ENCODE measurements at places on chromosomes 7 and 10.

GRCh38 chr10:122853665-122854313 is 8.1 kb upstream of the CUZD1 start:
- no peak for DNase-seq

GRCh38 chr7:37119296-37119860 is 329.3 kb downstream of the ELMO1 start:
- no peak for DNase-seq

GRCh38 chr10:7672341-7673134 is 5.8 kb upstream of the ITIH5 start:
- DNase-seq, result no peak

DNA sequence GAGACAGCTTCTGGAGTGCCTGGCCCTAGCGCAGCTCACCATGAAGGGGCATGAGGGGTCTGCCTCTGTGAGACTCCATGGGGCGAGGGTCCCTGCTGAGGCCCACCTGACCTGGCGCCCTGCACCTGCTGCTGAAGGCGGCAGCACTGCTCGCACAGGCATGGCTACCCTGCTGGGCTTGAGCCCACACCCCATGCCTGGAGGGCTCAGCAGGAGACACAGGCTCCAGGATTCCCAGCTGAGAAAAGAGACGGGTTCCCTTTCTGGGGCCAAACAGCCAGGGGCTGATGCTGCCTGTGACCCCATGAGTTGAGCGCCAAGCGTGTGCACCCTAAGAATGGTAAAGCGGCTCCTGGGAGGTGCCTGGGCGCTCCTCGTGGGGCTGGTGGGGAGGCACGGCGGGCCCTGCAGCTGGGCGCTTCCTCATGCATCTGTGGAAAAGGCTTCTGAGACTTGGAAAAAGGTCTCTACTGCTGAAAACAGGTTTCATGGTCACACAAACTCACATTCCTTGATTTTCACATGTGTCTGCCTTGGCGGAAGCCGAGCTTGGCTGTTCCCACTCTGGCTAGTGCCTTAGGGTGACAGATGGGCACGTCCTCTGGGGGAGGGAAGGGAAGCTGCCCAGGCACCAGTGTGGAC is 233.4 kb downstream of the ZMYND11 start:
- no peak for DNase-seq

DNA sequence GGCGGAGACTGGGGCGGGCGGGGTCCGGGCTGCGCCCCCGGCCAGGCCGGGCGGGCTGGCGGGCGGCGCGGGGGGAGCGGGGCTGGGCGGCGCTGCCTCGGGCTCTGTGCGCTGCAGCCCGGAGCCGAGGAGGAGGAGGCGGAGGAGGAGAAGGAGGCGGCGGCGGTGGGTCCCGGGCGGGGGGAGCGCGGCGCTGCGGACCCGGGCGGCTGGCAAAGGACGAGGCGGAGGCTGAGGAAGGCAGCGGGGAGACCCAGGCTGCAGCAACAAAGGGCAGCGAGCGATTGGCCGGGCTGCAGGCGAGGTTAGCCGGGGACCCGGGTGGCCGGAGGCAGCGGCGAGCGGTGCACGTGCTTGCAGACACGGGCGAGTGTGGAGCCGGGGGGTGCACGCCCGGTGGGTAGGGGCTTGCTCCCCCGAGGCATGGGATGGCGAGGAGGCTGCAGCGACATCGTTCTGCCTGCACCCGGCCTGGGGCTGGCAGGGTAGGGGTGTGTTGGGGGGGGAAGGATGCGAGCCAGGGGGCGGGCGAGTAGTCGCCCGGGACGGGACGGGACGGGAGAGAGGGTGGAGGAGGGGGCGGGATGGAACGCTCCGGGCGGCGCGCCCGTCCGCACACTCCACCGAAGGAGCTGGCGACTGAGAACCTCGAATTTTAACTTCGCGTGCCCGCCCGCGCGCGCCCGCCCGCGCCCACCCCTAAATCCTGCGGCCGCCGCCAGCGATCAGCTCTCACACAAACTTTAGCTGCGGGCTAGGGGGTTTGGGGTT is 844 bp upstream of the KAT6B start:
- peak; percentile 63 for DNase-seq

DNA sequence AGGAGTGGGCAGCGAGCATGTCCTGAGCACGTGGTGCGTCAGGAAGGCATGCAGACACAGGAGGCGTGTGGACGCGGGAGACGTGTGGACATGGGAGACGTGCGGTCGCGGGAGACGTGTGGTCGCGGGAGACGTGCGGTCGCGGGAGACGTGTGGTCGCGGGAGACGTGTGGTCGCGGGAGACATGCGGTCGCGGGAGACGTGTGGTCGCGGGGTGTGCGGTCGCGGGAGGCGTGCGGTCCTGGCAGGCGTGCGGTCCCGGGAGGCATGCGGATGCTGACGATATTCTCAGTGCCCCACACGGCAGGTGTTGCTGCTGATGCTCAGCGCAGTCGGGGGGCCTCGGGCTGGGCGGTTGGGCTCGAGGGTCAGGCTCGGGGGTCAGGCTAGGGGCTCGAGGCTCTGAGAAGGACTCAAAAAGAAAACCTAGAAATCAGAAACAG is 94.2 kb downstream of the NKX6-2 start:
- DNase-seq, result no peak

GRCh38 chr10:27680691-27681605 is 64.7 kb downstream of the MKX start:
- DNase-seq, result no peak

DNA sequence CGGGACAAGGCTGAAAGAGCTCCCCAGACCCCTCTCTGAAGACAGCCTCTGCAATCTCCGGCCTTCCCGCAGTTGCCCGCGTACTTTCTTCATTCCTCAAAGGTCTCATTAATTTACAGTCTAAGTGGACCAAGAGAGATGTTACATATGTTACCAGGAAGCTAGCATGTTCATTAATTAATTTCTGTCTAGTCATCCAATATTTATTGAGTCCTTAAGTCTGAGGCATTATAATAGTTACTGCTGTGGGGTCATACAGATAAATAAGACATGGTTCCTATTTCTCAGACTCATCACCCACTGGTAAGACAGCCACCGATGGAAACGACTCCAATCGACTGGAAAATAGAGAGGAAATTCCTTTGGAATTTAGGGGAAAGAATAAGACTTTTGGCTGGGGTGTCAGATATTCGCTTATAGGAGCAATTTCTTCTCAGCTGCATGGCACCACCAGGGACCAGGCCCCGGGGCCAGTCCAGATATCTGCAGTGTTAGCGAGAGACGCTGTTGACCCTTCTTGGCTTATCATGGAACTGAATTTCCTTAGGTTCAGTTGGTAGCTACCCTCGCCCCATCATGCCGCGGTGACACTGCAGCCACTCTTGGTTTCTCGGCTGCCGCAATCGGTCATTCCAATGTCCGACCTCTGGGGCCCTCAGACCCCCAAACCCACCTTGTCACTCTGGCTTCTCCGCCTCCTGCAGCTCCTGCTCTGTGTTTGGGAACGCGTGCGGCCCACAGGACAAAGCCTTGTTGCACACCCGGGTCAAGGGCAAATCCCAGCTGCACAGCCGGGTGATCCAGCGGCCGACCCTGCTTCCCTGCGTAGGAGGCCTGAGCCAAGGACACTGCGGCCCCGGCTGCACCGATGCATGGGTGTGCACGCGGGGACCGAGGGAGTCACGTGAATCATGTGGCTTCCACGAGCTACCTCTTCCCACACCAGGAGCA is 383.2 kb downstream of the DNAJB6 start:
- DNase-seq, result no peak

DNA sequence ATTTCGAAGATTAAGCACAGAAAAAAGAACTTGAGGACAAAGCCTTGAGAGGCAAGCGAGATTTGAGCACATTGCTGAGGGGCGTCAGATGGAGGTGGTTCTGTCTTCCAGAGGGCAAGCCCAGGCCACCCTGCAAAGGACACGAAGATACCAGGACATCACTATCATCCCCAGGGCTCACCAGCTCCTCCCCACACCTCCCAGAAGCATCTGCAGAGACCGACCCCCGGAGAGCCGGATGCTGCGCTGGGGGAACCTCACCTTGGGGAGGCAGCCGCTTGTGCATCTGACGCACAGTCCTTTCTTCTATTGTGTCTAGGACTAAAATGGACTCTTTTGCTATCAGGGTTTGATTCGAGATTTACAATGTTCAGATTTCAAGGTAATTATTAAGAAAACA is 259.7 kb downstream of the DNAJB6 start:
- DNase-seq, result no peak

- DNase-seq, result no peak
Measured at GRCh38 chr10:16894821-16895220, 77.6 kb upstream of the RSU1 start.

- no peak for DNase-seq
Measured at GRCh38 chr10:130777507-130778165, 533.9 kb downstream of the TCERG1L start.

DNA sequence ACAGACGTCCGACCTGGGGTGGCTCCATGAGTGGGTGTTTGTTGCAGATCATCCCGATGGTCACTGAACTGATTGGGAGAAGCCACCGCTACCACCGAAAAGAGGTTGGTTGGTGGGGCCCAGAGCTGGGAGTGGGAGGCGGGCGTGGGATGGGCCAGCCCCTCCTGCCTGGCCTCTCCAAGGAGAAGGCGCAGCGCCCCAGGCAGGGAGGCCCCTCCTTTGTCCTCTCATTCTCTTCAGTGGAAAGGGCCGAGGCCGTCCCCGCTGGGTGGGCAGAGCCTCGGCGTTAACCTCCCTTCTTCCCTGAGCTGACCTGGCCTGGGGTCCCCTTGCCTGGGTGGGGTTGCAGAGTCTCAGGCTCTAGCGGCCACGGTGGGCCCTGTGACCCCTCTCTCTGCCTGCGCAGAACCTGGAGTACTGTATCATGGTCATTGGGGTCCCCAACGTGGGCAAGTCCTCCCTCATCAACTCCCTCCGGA is 5.2 kb downstream of the MTG1 start:
- no peak for DNase-seq

GRCh38 chr7:107968449-107968848 is 34.5 kb downstream of the LAMB1 start:
- DNase-seq, result no peak

GRCh38 chr10:47349516-47349915 is 1.4 kb downstream of the RBP3 start:
- no peak for DNase-seq

- no peak for DNase-seq
Measured at GRCh38 chr10:110420401-110421193, 77.1 kb upstream of the DUSP5 start.

- no peak for DNase-seq
Measured at GRCh38 chr10:34473174-34474008, 341.7 kb downstream of the PARD3 start.

DNA sequence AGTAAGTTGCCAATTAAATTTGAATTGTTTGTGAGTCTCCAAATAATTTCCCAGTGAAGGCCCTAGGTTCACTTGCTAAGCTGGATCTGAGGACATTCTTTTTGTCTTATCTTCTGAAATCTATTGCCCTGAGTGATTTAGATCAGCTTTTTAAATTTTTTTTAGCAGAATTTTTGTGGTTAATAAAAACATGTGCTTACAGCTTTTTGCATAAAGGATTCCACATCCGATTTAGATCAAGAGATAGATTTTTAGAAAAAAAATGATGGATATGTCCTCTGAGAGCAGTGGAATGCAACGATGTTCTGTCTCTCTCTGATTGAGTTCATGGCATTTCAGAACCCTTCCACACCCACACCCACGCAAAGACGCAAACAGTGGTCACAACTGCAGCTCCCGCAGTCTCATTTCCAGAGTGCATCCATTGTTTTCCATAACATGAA is 358.8 kb downstream of the SUGCT start:
- no peak for DNase-seq

DNA sequence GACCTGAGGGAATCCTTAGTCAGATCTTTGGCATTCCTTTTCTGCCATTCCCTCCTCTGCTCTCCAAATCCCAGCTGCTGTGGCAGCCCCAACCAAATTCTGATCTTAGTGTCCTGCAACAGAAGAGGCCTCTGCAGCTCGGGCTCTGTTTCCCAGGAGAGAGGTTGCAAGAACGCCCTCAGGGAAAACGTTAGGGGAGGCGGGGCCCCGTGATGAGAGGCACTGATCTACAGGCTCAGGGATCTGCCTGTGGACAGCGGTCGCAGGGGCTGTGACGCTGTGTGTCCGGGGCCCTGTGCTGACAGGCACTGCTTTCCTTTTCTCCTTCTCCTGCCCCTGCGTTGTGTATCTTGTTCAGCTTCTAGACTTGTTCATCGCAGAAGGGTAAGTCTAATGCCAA is 57.3 kb upstream of the DPYSL4 start:
- no peak for DNase-seq

- peak; percentile 9 for DNase-seq
Measured at GRCh38 chr7:29337546-29338116, 143.1 kb downstream of the CHN2 start.

GRCh38 chr10:49115015-49115795 is at the start of gene VSTM4:
Gene VSTM4, minus strand, starts transcription at chr10:49115522. Its CDS starts 37 bp downstream, at chr10:49115485.
- DNase-seq, result no peak

GRCh38 chr10:102673819-102674511 is 29.7 kb downstream of the TRIM8 start:
- peak; percentile 66 for DNase-seq

GRCh38 chr10:2048337-2048973 is 311.1 kb upstream of the ADARB2 start:
- no peak for DNase-seq

- DNase-seq, result no peak
Measured at GRCh38 chr7:7569615-7570014, 2.9 kb downstream of the MIOS start.

- no peak for DNase-seq
Measured at GRCh38 chr10:133030781-133031180, 56.9 kb upstream of the ADGRA1 start.

DNA sequence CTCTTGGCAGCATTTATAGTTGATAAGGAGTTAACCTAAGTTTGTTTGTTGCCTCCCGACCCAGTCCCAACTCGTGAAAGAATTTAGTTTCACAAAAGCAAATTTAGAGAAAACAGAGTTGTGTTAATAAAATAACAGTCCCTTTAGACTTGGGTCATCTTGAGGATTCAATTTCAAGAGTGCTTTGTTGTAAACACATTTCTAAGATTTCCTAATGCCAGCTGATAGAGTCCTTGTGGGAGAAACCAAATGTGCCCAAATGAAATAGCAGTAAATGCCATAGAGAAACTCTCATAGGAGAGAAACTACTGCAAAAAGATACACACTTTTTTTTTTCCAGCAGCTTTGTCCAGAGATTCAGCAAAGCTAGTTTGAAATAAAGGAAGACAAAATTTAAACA is 211.3 kb upstream of the BMPER start:
- no peak for DNase-seq

DNA sequence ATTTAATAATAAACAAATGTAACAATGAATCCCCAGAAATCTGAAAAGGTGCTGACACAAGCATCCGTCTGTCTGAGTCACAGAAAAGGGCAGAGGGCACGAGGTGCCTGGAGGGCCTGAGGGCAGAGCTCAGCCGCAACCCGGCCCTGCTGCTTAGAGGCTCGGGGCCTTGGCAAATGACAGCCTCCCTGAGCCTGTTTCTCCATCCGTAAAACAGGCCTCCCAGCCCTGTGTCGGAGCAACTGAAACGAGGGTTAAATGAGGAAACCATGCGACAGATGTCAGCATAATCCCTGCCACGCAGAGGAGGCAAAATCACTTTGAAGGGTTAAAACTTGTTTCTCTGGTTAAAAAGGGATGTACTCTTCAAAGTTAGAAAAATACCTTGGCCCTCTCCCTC is 24.9 kb downstream of the NUDT1 start:
- no peak for DNase-seq

GRCh38 chr7:157471259-157472125 is 134.7 kb downstream of the DNAJB6 start:
- DNase-seq, result no peak
